Thyroid gland (tissue), 4 donors: ENCODE measurements at places on chromosomes 5 and 9. TPM values are rescaled to one million over a fixed set of nuclear protein-coding genes. Genes with fewer than 3 reads are reported as not detected.

GRCh38 chr5:100424017-100424416, 111.2 kb upstream of the FAM174A start:
- H3K4me1 ChIP-seq, result no peaks in the 10 kb centered on the region
- H3K27ac ChIP-seq, result no peak overlapping the region

DNA sequence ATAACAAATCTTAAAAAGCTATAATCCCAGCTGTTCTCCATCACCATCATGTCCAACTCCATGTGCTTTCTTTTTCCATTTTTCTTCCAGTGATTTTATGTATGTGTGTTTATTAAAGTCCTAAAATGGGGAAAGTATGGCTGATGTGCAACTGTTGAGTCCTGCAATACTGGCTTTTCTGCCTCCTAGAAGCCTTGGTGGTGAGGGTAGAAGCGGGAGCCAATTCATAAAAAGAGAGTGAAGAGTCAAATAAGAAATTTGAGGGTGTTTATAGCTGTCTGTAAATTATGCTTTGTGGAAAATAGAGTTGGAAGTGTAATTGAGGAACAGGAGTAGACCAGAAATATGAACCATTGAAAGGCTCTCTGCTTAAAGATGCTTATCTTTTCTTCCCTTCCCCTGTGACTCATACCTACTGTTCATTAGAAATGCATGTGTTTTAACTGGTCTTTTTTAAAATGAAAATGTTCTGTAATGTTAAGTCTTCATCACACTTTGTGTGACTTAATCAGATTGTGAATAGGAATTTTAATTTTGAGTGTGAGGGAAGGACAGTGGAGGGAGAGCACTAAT, 80.1 kb downstream of the ZCCHC7 start:
- H3K4me1 ChIP-seq, result peaks cover 14% of the 10 kb centered on the region
- H3K27me3 ChIP-seq, result no peaks in the 10 kb centered on the region
- no peak overlapping the region for H3K27ac ChIP-seq
- H3K4me3 ChIP-seq, result no peak overlapping the region

GRCh38 chr5:128014578-128014977, 69.0 kb upstream of the SLC12A2 start:
- H3K27me3 ChIP-seq, result no peaks in the 10 kb centered on the region
- H3K4me1 ChIP-seq, result no peaks in the 10 kb centered on the region
- no peak for DNase-seq
- no peak overlapping the region for H3K4me3 ChIP-seq
- H3K36me3 ChIP-seq, result no peaks in the 10 kb centered on the region
- H3K27ac ChIP-seq, result no peak overlapping the region

DNA sequence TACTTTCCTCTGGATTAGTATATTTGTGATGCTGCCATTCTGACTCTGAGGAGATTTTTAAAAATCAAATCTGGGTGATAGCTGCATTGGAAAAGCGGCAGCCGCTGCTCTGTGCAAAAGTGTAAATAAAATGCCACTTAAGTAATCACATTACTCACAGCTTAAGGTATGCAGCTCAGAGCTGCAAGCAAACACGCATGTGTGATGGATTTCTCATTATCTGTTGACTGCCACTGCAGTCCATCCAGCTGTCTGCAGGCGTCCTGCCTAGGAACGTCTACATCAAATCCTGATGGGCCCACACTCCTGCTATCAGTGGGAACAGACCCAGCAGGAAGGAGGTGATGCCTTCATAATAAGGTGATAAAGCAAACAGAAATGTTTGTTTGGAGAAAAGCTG, 216.9 kb downstream of the SPOCK1 start:
- no peak for DNase-seq
- no peak overlapping the region for H3K4me3 ChIP-seq
- no peak overlapping the region for H3K27ac ChIP-seq
- H3K36me3 ChIP-seq, result no peaks in the 10 kb centered on the region

DNA sequence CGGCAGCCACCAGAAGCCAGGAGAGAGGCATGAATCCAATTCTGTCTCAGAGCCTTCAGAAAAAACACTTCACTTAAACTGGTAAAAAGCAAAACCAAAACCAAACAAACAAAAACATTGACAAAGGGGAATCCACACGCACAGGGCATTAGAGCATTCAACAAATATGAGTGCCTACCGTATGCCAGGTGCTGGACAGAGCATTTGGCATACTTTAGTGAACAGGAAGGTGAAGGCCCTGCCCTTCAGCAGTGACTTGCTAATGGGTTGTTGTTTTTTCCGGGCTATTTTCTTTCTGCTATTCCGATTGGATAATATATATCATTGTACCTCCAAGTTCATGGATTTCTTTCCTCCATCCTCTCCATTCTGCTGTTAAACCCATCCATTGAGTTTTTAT, 71.7 kb upstream of the RUFY1 start:
- DNase-seq, result no peak
- H3K4me3 ChIP-seq, result no peak overlapping the region
- H3K4me1 ChIP-seq, result no peaks in the 10 kb centered on the region
- H3K27me3 ChIP-seq, result no peaks in the 10 kb centered on the region
- no peak overlapping the region for H3K27ac ChIP-seq
- H3K36me3 ChIP-seq, result no peaks in the 10 kb centered on the region

- no peak for DNase-seq
- H3K27me3 ChIP-seq, result no peaks in the 10 kb centered on the region
- H3K36me3 ChIP-seq, result peaks cover 9% of the 10 kb centered on the region
- H3K4me3 ChIP-seq, result no peak overlapping the region
Observed at GRCh38 chr5:135379046-135379654, 19.9 kb downstream of the MACROH2A1 start.

- H3K27ac ChIP-seq, result no peak overlapping the region
- no peak overlapping the region for H3K4me3 ChIP-seq
- peaks cover 8% of the 10 kb centered on the region for H3K4me1 ChIP-seq
Observed at GRCh38 chr9:110975278-110975677, 63.0 kb downstream of the LPAR1 start.

DNA sequence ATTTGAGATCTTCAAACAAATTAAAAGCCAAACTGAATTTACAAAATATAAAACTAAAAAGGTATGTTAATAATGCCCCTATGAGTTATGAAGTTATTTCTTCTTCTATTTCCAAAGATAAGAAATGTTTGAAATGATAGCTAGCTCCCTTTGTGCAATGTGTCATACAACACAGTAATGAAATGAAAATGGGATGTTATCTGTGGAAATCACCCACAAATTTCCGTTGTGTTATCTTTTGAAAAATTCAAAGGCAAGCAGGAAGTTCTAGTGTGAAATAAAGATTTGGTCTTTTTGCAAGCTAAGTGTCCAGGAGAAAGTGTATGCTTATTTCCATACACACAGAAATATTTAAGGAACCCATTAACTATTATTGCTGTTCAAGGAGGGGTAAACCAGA, 375.3 kb upstream of the PRR16 start:
- DNase-seq, result no peak
- no peak overlapping the region for H3K4me3 ChIP-seq
- no peak overlapping the region for H3K27ac ChIP-seq
- no peaks in the 10 kb centered on the region for H3K27me3 ChIP-seq

DNA sequence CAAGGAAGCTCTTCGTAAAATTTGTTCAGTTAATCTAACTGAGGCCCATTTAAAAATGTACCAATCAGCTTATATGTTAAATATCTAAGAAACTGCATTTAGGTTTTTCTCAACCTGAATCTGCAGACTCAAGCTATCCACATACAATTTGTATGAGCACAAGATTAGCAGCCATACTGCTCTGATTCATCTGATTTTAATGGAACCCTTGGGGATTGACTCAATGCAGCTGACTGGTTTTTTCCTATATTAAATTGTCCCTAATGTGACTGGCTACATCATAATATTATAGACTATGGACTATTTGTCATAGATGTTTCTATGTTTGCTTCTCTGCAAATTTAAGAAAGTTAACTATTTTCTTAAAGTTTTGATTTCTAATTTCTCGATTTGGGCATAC, 451.0 kb upstream of the TUSC1 start:
- no peaks in the 10 kb centered on the region for H3K27me3 ChIP-seq
- no peaks in the 10 kb centered on the region for H3K36me3 ChIP-seq
- no peak overlapping the region for H3K4me3 ChIP-seq

DNA sequence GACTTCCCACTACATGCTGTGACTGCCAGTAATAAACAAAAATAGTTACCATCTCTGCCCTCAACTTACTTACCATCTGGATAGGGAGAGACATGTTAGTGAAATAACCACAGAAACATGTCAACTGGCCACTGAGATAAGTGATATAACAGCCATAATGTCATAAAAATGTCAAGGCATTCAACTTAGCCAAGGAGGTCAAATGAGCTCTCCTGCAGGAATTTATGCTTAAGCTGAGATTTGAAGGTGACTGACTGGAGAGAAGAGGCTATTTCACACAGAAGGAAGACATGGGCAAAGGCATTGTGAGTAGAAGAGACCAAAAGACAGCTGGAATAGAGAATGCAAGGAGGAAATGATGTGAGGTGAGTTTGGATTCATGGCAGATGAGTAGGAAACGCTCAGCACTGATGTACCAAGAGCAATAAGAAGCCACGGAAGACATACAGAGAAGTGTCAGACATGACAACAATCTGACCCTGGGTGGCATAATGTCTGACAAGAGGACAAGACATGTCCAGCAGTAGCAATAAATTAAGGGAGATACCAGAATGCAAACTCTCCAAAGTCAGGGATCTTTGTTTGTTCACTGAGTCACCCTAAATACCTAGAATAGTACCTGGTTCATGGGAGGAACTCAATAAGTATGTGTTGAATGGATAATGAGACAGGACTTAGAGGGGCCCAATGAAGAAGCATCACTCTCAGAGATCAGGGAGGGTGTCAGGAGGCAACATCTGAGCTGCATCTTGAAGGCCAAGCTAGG, 318.8 kb downstream of the ACTL7B start:
- DNase-seq, result no peak
- no peaks in the 10 kb centered on the region for H3K36me3 ChIP-seq
- H3K27ac ChIP-seq, result no peak overlapping the region
- no peaks in the 10 kb centered on the region for H3K4me1 ChIP-seq
- no peak overlapping the region for H3K4me3 ChIP-seq
- H3K27me3 ChIP-seq, result no peaks in the 10 kb centered on the region

DNA sequence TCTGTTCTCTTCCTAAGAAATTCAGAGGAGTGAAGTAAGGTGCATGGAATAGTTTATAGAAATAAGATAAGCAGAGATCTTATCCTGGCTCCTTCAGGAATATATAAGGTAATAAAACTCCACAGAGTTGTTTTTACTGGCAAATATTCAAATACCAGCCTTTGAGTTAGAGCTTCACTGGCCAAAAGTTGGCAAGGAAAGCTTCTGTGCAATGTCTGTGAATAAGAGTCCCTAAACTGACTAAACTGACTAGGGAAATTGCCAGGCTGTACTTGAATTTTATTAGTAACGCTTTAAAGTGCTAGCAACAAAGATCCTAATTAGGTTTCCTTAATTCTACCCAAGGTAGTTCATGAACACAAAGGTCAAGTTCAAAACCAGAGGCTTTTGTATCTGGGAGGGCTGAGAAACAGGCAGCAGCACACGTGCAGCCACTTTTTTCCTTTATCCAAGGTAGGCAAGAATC, 131.1 kb upstream of the MPDZ start:
- no peaks in the 10 kb centered on the region for H3K27me3 ChIP-seq
- H3K4me1 ChIP-seq, result peaks cover 5% of the 10 kb centered on the region
- no peaks in the 10 kb centered on the region for H3K36me3 ChIP-seq
- H3K27ac ChIP-seq, result no peak overlapping the region
- H3K4me3 ChIP-seq, result no peak overlapping the region
- peak; percentile 7 for DNase-seq

- DNase-seq, result peak; percentile 39
- H3K27me3 ChIP-seq, result no peaks in the 10 kb centered on the region
- H3K36me3 ChIP-seq, result no peaks in the 10 kb centered on the region
- no peak overlapping the region for H3K27ac ChIP-seq
- H3K4me3 ChIP-seq, result no peak overlapping the region
Observed at GRCh38 chr5:175202463-175203068, 241.4 kb downstream of the DRD1 start.

- H3K27me3 ChIP-seq, result no peaks in the 10 kb centered on the region
- H3K4me1 ChIP-seq, result no peaks in the 10 kb centered on the region
- no peak overlapping the region for H3K27ac ChIP-seq
- H3K4me3 ChIP-seq, result no peak overlapping the region
- no peaks in the 10 kb centered on the region for H3K36me3 ChIP-seq
Observed at GRCh38 chr5:115551415-115551814, 6.8 kb upstream of the FEM1C start.

DNA sequence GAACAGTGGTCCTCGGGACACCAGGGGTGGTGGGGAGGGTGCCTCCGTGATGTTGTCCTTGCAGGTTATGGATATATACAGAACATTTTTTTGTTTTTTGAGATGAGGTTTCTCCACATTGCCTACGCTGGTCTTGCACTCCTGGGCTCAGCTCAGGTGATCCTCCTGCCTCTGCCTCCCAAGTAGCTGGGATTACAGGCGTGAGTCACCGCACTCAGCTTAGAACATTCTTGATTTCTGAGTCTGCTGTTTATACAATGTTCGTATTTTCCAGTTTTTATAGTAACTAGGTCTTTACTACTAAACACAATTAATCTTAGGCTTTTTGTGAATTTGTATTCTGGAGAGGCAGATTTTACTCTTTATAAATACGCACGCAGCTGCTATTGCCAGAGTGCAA, 6.0 kb downstream of the PMPCA start:
- no peak for DNase-seq
- H3K27me3 ChIP-seq, result no peaks in the 10 kb centered on the region
- H3K4me3 ChIP-seq, result no peak overlapping the region

DNA sequence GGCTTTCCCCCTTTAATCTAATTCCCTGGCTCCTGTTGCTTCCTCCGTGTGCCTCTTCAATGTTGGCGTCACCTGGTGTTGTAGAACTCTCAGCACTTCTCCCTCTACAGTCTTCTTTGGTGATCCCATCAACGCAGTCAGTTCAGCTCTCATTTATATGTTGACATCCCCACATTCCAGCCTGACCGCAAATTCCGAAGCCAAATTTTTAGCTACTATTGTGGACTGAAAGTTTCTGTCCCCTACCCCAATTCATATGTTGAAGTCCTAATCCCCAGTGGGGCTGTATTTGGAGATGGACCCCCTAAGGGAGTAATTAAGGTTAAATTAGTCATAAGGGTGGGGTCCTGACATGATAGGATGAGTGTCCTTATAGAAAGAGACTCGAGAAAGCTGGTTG, 210.6 kb upstream of the ADAMTSL1 start:
- no peaks in the 10 kb centered on the region for H3K36me3 ChIP-seq
- peaks cover 8% of the 10 kb centered on the region for H3K4me1 ChIP-seq
- no peaks in the 10 kb centered on the region for H3K27me3 ChIP-seq
- DNase-seq, result no peak
- no peak overlapping the region for H3K27ac ChIP-seq
- no peak overlapping the region for H3K4me3 ChIP-seq

GRCh38 chr9:124500796-124501611, 6.2 kb downstream of the NR5A1 start:
- H3K27me3 ChIP-seq, result peaks cover 32% of the 10 kb centered on the region
- peaks cover 21% of the 10 kb centered on the region for H3K4me1 ChIP-seq
- DNase-seq, result no peak
- H3K4me3 ChIP-seq, result no peak overlapping the region
- no peaks in the 10 kb centered on the region for H3K36me3 ChIP-seq

KCNV2 gene
- total RNA-seq, result not detected

PLCXD3 gene
- total RNA-seq, result 1.4 TPM

NFIB gene
- total RNA-seq, result 141 TPM

ZNF883 gene
- 0.33 TPM for total RNA-seq

GABRA1 gene
- not detected for total RNA-seq

PCDHA12 gene
- 6.9 TPM for total RNA-seq

SPTLC1 gene
- total RNA-seq, result 125 TPM

SLC4A9 gene
- total RNA-seq, result not detected
